SJSA1 (cell line): ENCODE measurements at places on chromosomes 2 and 18. TPM values are rescaled to one million over a fixed set of nuclear protein-coding genes. Genes with fewer than 3 reads are reported as not detected.

The USP37 gene
- 16.2 and 19.2 TPM in 2 replicates for total RNA-seq

The FBXO48 gene
- total RNA-seq: 0.60 and 0.74 TPM in 2 replicates

The L3MBTL4 gene
- 6.8 and 10.6 TPM in 2 replicates for total RNA-seq

The PAX8 gene
- total RNA-seq: not detected in 2 replicates

The CCNT2 gene
- total RNA-seq: 13.1 and 31.9 TPM in 2 replicates

GRCh38 chr2:190627448-190628412, 21.2 kb upstream of the NAB1 start:
- DNase-seq: no peak

- DNase-seq: peak; percentile 37
Measured at GRCh38 chr2:135839713-135840112, 2.7 kb upstream of the LCT start.

DNA sequence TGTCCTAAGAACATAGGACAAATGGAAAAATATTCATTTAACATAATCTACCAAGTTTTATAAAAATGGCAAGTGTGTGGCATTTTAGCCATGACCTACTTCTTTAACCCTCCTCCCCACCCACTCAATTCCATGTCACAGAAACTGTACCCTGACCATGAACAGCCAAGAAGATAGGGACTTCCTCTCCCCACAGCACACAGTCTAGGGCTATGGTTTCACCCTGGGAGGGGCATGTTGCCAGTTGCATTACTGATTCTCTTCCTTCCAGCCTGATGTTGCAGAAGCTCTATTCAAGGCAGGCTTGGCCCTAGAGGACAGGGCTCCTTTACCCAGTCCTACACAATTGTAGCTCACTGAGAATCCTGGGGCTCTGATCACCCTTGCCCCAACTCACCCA, 153.6 kb upstream of the KLF7 start:
- no peak for DNase-seq

DNA sequence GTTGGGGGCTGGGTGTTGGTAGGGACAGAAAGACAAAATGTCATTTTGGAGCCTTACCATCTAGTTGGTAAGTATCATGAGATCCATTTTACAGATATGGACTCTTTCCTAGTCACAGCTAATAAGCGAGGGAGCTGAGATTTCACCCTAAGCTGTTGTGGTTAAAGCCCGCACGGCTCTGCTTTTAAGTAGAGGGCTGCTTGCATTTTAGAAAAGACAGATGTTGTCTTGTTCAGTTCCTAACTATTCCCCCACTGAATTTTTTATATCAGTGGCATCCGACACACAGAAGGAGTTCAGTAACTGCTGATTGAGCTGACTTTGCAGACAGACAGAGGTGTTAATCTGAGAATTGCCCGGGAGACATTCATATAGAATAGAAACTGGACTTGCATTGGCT, 3.7 kb downstream of the QPCT start:
- no peak for DNase-seq

- DNase-seq: no peak
Measured at GRCh38 chr2:20356042-20356441, 5.4 kb upstream of the PUM2 start.

DNA sequence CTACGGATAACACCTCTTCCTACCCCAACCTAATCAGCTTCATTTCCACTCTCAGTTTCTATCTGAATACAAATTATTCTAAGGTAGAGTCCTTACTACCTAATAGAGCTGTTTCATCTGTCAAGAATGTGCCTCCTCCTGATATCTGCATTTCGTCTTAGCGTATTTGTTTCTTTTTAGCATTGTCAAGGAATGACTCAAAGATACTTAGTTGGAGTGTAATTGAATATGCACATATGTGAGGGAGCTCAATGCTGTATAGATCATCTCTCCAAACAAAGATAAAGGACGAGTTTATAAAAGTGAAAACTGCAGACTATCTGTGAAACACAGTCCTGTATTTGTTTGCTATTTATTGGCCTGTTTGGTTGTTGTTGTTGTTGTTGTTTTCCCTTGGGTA, 2059.4 kb upstream of the CELF4 start:
- no peak for DNase-seq

DNA sequence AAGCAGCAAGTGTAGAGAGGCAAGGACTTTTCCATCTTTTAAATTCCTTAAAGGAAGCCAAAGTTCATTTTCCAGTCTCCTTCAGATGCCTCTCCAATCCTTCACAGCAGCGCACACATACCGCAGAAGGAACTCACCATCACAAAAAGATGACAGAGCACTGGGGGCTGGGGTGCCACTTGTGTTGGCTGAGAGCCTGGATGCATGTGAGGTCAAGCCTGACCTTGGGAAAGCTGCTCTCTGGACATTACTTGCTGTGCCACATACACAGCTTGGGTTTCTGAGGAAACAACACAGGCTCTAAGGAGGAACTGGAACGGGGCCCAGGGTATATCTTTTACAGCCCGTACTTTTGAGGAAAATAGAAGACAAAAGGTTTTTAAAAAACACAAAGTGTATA, 364.3 kb upstream of the MEX3C start:
- DNase-seq: no peak

GRCh38 chr2:76415821-76416220, 705.1 kb upstream of the GCFC2 start:
- no peak for DNase-seq

GRCh38 chr2:169510496-169510895, 994 bp downstream of the KLHL41 start:
- DNase-seq: no peak

DNA sequence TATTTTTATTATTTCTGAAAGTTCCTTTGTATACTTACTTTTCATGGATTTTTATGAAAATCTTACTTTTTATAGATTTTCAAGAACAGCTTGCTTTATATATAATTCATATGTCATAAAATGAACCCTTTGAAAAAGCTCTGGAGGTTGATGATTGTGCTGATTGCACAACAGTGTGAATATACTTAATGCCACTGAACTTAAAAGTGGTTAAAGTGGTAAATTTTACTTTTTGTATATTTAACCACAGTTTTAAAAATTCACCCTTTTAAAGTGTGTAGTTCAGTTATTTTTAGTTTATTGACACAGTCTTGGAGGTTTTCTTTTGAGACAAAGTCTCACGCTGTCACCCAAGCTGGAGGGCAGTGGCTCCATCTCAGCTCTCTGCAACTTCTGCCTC, 8.4 kb downstream of the SANBR start:
- no peak for DNase-seq

- DNase-seq: no peak
Measured at GRCh38 chr2:241894681-241895426, 25.3 kb downstream of the RTP5 start.

DNA sequence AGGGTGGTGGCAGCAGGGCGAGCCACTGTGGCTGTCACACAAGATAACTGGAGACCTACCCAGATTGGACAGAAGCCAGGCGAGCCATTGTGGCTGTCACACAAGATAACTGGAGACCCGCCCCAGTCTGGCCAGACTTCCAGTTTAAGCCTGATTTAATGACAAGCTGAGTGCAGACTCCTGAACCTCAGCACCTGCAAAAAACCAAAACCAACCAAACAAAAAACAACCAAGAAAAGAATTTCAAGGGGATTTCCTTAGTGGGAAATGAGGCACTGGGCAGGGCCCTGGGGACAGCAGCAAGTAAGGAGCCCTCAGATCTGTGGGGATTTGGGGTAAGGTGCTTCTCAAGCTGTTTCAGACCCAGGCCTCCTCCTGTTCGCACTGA, 95.2 kb upstream of the BOD1L2 start:
- no peak for DNase-seq

DNA sequence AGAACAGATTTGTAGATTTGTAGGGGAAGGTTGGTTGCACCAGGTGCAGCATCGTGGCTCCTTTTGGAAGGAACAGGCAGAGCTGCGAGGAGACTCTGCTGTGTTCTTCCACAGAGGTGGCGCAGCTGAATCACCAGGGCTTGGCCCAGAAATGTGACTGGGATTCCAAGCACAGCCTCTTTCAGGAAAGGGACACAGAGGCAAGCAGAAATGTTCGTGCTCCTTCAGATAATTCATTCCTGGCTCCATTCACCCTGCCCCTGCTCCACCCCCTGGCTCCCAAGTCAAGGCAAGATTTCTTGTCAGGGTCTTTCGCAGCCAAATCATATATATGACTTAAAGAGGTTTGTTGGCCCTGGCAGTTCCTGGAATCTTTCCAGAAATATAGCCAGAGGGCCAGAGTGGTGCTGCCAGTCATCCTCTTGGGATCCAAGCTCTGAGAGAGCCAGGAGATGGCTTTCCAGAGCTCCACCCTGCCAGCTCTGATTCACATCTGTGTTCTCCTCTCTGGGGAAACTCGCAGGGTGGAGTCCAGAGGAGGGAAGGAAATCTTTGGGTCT, 203.9 kb upstream of the TANK start:
- DNase-seq: peak; percentile 36
